Tongue (tissue), 3 donors: ENCODE measurements at places on chromosomes 2 and 18. TPM values are rescaled to one million over a fixed set of nuclear protein-coding genes. Genes with fewer than 3 reads are reported as not detected.

G6PC2 gene
- not detected for total RNA-seq

DNA sequence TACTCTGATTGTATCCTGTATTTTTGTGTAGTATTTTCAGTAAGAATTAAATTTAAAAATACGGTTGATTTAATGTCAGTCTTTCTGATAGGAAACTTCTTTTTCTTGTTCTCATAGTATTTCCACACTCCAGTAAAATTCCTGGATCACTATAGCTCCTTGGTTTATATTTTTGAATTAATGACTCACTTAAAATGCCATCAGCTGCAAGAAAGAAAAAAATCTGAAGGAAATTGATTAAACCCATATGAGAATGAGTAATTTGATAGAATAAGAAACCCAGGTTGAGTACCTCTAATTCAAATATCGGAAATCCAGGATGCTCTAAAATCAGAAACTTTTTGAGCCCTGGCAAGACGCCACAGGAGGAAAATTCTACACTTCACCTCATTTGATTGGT lies 186.8 kb upstream of the RND3 start:
- DNase-seq: no peak

GRCh38 chr18:33612632-33613031 lies 34.6 kb downstream of the ASXL3 start:
- DNase-seq: no peak

ANKRD62 gene
- total RNA-seq: 0.10 TPM

- no peak for DNase-seq
Measured at GRCh38 chr2:98015671-98016070, 19.9 kb upstream of the TMEM131 start.

LYPD1 gene
- 3.6 TPM for total RNA-seq

DNA sequence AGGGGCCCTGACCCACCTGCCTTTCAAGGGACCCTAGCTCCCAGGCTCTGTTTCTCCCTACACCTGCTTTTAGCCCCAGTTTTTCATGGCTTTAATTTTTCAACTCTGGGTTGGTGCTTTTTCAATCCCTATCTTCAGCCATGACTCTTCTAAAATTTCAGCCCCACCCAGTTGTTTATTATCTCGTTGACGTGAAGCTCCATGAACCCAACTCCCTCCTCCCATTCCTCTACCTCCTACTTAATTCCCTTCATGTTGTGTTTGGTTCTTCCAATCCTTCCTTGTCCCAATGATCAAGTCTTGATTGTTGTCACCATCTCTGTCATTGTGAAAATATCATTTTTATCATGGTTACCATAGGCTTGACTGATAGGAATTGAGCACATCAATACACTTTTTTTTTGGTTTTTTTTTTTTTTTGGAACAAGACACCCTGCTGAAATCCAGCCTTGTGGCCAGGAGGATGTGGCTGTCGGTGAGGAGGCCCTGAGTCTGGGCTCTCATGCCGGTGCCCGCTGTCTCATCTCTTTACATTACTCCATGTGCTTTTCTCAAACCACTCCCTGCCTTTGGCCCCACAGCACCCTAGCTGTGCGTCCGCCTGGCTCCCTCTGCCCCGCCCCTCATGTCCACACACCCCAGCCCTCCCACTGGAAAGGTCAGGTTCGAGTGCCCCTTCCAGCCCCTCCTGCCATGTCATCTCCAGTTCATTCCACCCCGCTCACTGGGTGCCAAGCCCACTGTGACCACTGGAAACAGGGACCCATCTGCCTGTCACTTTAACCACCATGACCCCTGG lies 39.3 kb downstream of the NAPG start:
- DNase-seq: no peak

DLGAP1 gene
- 4.4 TPM for total RNA-seq

GRCh38 chr2:64406407-64406774 lies 47.6 kb upstream of the LGALSL start:
- no peak for DNase-seq
